ENCODE measurements at places on chromosomes 12 and 14.

DNA sequence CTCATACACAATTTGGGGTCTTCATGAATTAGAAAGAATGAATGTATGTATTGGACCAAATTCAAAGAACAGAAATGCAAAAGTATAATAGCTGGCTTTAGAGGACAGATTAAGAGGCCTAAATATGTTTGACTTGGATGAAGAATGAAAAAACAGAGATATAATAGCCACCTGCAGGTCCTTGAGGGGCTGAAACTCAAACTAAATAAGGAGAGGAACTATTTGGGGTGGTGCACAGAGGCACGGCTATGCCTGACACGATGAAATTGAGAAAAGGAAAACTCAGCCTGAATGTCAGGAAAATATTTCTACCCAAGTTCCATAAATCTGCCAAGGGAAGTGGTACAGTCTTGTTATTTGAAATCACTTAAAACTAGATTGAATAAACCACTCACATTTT is 222.9 kb upstream of the DDHD1 start:
- DNase-seq, result no peak

- DNase-seq, result peak; percentile 35
Observed at GRCh38 chr14:24605435-24606190, 3.9 kb downstream of the GZMH start.

DNA sequence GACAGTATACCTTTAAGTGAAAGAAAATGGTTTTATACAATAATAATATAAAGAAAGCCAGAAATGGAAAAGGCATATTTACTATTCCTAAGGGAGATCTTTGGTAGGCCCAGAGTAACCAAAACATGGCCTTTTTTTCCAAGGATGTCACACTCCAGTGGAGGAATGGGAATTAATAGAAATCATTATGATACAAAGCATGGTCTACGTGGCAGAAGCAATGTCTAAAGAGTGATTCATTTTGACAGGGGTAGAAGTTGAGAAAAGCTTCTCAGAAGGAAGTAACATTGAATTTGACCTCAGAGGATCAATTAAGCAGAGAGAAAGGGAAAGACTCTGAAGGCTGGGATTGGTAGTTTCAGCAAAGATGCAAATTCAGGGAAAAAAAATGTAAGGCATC is 208.6 kb downstream of the BTG1 start:
- DNase-seq, result no peak

GRCh38 chr12:113242560-113242959 is 21.3 kb downstream of the TPCN1 start:
- no peak for DNase-seq

DNA sequence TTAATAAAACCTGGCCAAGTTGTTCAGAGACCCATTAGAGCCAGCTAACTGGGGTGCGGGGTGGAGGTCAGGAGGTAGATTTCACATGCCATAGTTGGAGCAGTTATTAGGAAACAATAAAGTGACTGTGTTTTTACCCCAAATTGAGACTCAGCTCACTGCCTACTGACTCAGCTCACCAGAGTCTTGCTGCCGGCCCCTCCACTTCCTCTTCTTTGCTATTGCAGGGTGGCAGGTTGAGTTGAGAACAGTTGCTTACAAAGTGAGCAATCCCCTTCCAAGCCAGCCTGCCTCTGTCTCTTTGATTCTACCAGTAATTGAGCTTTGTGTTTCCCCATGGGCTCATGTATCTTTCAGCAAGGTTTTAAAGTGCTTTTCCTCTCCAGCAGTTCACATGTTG is 12.9 kb downstream of the ST8SIA1 start:
- DNase-seq, result no peak

DNA sequence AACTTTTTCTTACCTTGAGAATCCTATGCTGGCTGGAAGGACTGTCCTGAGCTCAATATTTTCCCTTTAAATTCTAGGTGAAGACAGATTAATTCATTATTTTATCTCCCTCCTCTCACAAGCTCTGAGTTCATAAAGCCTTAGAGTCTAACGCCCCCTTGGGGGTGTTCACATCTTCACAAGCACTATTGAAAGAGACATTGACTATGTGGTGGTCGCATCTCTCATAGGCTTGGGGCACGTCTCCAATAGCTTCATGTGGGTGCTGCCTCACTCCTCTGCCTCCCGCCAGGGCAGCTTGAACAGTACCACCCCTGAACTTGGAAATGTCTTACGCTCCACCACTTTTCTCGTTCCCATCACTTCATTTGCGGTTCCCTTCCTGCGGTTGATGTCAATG is 106.2 kb downstream of the UNC79 start:
- peak; percentile 62 for DNase-seq
